ENCODE measurements at places on chromosomes 5 and 9.
A peak's percentile ranks its signal among the peaks of the same experiment; 100 is the strongest.

DNA sequence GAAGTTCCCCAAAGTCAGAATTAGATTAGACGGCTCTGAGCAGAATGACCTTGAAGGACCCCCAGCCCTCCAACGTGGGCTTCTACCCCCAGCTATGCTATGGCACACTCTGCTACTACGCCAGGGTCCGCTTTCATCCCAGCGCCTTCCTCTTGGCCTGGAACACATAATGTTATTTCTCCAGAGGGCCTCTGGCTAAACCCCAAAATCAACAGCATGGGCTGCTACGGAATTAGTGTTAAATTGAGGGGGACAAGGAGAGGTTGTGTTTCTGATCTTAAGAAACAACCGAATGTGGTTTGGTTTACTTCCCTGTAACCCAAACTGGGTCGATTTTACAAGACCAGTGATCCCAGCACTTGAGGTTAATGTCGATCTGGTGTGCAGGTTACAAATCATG lies 97.1 kb downstream of the ZNF618 start:
- DNase-seq: no peak

- DNase-seq: peak; percentile 77
These were observed 13.0 kb downstream of the TTC1 start for GRCh38 chr5:160021831-160022446.

DNA sequence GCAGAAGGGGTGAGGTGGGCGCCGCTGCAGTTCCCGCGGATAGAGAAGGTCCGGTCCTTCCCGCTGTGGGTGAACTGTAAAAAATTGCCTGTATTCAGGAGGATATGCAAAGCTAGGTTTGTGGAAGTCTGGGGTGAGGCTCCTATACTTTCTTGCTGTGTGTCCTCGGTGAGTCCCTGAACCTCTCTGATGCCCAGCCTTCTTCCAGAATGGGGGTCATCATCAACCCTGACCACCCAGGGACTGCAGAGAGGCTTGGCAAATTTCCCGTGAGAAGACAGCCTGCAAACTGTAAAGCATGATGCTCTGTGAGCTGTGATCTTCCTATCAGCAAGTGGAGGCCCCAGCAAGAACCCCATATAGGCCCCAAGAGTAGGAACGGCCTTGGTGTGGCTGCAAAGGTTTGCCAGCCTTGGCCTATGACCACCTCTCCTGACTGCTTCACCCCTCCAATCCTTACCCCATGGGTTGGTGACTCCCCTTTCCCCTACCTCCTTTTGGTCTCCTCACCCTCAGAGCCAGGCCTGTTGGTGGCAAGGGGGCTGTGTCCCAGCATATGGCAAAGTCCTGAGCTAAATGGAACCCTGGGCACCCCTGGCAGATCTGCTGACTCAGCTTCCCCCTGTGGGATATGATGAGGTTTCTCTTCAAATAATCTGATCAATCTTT lies 760 bp downstream of the ALDH1B1 start:
- no peak for DNase-seq

DNA sequence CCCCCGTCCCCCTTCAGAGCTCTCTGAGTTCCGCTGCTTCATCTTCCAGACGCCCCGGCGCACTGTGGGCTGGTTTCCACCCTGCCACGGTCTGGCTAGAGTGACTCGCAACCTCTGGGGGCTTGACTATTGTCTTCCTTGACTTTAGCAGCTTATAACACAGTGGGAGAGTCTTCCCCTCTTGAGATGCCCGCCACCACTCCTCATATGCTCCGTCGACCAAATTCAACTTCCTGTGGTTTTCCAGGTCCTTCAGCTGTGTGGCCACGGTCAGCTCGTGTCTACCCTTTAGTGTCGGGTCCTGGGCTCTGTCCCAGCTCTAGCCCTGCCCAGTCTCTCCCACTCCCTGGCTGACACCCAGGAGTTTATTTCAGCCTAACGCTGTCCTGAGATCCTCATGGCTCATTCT lies 28.2 kb upstream of the NCS1 start:
- no peak for DNase-seq

DNA sequence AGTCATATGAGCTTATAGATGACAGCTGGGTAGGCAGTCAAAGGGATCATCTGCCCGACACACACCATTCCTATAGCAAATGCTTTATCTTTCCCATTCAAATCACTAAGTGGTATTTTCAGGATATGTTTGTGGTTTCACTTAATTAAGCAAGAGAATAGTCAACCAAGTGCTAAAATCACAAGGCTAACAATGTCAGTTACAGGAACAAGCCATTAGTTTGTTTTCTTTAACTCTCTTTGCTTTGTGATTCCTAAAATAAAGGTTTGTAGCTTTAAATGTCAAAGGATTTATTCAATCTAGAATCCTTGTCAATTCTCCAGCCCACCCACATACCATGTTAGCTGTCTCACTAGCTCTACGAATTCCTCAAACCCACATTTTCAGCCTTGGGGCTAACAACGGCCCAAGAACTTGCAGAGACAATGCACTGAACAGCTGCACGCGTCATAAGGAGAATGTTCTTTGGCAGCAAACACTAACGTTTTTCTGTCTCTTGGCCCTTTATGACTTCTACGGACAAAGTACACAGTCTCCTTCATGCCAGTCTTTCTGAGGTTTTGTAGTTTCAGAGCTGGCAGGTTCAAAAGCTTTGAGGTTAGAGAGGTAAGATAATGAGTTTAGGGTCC lies 56.6 kb downstream of the ELAVL2 start:
- DNase-seq: no peak

DNA sequence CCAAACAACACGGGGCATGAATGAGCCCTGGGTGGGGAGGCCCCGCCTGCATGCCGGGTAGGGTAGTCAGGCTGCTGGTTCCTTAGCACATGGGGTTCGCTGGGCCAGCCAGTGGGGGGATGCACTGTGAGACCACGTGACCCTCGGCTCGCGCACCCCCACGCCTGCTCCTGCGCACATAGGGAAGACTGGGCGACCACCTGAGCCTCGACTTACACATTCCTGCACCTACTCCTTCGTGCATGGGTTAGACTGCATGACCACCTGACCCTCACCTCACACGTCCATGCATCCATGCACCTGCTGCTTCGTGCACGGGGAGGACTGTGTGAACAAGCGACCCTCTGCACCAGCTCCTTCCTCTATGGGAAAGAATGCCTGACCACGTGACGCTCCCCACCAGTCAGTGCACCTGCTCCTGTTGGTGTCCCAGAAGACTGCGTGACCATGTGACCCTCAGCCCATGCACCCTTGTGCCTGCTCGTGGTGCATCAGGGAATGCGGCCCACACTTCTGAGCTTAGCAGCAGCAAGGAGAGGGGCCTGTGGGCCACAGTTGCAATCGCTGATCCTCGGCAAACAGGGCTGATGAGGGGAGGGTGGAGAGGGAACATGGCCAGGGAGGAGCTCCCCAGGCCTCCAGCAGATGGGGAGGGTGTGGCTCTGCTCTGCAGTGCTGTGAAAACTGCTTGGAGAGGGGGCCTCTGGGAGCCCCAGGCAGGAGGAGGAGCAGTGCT lies 18.1 kb downstream of the LPCAT1 start:
- DNase-seq: no peak

DNA sequence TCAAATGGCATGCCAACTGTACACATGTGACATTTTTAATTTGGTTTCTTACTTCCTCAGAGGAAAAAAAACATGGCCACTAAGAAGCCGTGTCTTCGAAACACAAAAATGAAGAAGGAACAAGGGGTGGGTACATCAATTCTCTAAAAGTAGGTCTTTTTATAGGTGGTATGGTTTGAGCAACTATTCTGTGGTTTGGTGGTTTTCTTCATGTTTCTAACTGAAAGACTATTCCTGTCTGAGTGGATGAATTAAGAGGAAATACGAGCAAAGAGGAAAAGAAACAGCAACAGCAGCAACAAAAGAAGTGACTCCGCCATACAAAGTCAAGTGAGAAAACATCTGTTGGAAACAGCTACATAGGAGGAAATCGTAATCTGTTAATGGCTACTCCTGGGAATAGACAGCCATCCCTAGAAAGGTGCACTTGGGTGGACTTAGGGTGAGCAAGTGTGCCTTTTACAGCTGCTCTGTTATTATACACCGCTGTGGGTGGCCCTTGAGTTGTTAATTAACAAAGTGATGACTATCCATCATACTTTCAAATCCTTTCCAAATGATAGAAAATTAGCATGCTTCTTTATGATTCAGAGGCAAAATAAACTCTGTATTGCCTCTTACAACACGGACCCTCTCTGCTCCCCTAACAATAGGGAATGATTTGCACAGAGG lies 575.8 kb downstream of the TLE1 start:
- peak; percentile 3 for DNase-seq

- DNase-seq: no peak
These were observed 103.5 kb upstream of the ARRDC3 start for GRCh38 chr5:91486638-91487037.

- no peak for DNase-seq
These were observed 7.3 kb upstream of the FCN1 start for GRCh38 chr9:134925011-134925511.

- no peak for DNase-seq
These were observed 183.9 kb downstream of the SMARCA2 start for GRCh38 chr9:2198956-2199635.

DNA sequence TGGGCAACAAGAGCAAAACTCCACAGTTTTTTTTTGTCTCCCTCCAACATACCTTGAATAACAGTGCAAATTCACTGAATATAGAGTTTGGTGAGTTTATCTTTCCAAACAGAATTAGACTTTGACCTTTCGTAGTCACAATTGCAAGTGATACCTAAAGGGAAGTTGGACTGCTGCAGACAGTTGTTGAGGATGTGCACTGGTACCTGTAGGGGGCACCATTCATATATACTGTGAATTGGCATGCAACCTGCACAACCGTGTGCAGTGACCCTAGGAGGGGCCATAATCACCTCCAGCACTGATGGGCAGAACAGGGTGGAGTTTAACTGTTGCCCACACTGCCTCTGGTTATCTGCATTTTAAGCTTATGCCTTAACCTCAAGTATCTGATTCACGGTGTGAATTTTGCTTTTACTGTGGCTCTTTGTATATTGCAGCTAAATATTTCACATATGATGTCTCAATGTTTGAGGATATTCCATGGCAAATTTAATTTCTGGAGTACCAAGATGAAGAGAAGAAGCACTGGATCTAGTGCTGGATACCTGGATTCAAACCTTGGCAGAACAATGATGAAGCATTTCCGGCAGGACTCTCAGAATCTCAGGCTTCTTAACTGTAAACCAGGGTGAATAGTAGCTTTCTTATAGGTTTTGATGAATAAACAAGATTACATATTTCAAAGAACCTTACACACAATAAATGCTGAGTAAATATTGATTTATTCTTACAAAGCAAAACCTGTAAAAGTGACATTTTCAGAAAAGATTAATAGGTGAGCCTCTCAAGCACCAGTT lies 144.3 kb downstream of the ACTBL2 start:
- DNase-seq: peak; percentile 8

Data from CD4-positive, alpha-beta T cell treated with Interleukin-12 subunit alpha and Interleukin-12 subunit beta, for 1 hour (primary cell).